ENCODE measurements at places on chromosomes 1 and 21.

DNA sequence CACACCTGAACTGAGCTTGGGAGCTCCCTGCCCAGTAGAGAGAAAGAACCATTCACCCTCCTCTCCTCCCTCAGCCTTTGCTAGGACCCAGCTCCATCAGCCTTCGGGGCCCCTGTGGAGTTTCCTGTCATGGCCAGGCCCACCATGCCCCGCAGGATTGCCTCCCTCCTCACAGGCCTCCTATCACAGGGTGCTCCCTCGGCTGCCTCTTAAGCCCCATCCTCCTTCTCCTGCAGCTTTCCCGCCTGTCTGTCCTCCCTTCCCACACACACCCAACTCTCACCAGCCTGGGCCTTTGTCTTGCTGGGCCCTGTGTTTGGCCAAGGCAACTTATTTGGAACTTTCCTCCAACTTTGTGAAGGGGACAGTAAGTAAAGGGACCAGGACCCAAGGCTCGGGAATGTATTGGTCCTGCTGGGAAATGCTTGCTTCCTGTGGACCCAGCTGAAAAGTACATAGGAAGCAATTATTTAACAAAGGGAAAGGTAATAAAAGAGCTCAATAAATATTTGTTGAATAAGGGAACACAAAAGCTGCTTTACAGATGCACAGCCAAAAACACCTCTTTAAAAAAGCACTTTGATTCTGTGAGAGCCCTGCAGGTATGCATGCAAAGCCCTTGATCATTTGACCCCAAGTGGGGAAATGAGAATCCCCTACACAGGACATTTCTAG lies 31.6 kb upstream of the TENT5C start:
- no peak for DNase-seq

DNA sequence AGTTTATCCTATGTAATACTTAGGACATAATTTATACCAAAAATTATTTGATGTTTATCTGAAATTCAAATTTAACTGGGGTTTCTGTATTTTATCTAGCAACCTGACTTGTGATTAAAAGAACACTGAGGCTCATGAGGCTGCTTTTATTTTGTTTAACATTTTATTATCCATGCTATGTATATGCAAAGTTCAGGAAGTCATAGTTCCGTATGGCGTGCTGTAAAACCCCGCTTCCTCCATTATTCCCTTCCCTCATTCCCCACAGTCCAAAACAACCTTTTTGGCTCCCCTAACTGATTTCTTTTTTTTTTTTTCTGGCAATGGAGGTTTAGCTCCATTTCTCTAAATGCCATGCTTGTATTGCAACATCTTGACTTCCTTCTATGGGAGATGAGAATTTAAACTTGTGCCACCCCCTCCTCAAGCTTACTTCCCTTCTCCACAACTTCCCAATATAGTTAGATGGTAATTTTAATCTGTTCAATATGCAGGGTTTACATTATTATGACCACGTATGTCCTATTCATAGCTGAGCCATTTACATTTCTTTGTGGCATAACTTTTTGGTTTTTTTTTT lies 138.0 kb upstream of the DNAH14 start:
- DNase-seq, result no peak

GRCh38 chr1:105100102-105100501 lies 1350.4 kb downstream of the AMY1C start:
- DNase-seq, result no peak

DNA sequence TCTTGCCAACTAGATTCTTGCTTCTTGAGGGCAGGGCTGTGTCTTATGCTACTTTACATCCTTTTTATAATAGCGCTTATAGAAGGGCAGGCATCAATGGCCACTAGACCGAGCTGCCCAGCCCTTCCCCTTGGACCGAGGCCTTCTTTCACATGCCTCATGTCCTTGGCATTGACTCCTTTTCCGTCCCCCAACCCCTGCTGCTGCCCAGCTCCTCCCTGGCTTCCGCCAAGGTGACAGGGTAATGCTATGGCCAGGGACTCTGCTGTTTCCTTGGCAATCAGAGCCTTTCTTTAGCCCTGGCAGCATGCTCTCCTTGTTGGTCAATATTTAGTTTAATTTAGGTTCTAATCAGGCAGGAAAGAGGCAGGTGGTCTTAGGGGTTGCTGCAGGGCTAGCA lies 48.2 kb downstream of the DDX20 start:
- no peak for DNase-seq

GRCh38 chr1:14913482-14914177 lies 239.9 kb upstream of the TMEM51 start:
- DNase-seq, result no peak

Measured in omental fat pad (tissue), 4 donors.